ENCODE measurements at places on chromosomes 7 and 10. TPM values are rescaled to one million over a fixed set of nuclear protein-coding genes. Genes with fewer than 3 reads are reported as not detected.

GRCh38 chr10:77428691-77429395 lies 208.8 kb downstream of the KCNMA1 start:
- DNase-seq: peak; percentile 56

GRCh38 chr7:95632609-95633008 lies 36.3 kb upstream of the PDK4 start:
- DNase-seq: no peak

Gene FAM131B
- total RNA-seq: 111 TPM

GRCh38 chr10:15245530-15245929 lies 77.0 kb upstream of the NMT2 start:
- peak; percentile 45 for DNase-seq

- no peak for DNase-seq
These were observed 9.6 kb downstream of the KLHDC10 start for GRCh38 chr7:130079846-130080394.

GRCh38 chr7:140517546-140518369 lies 38.5 kb upstream of the MKRN1 start:
- peak; percentile 92 for DNase-seq

DNA sequence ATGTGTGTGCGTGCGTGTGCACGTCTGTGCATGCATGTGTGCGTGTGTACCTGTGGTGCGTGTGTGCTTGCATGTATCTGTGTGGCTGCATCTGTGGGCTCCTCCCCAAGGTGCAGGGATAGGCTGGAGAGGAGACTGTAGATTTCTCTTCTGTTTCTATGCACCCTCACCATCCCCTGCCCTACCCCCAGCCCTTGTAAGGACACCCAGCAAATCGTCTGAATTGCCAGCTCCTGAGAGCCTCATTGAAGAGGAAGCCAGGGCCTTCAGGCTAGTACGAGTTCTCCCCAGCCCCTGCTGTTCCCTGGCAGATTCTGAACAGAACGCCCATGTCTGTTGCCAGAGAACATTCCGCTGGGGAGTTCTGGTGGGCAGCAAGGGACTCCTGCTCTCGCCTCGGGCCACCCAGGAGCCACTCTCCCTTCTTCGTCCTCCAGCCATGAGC lies 17.0 kb upstream of the TRIM8 start:
- no peak for DNase-seq

- no peak for DNase-seq
These were observed 66.5 kb downstream of the ANK3 start for GRCh38 chr10:60323162-60323561.

DNA sequence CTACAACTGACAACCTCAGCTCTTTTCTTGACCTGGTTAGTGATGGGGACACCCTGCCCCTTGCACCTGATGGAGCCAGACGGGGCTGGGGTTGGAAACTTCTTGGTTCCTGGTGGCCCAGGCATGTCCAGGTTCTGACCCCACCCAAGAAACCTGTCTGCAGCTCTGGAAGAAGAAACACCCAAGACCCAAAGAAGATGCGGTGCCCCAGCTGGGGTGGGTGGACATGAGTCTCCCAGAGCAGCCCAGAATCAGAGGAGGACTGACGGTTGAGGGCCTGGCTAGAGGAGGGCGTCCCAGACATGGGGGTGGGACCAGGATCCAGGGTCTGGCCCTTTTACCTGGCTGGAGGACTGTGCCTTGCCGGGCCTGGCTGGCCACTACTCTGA lies 202.4 kb downstream of the GLRX3 start:
- DNase-seq: no peak
